ENCODE measurements at places on chromosomes 12 and 14. TPM values are rescaled to one million over a fixed set of nuclear protein-coding genes. Genes with fewer than 3 reads are reported as not detected.
A peak's percentile ranks its signal among the peaks of the same experiment; 100 is the strongest.

- DNase-seq, result no peak
Measured at GRCh38 chr12:101772012-101772775, 32.9 kb upstream of the SYCP3 start.

- no peak for DNase-seq
Measured at GRCh38 chr14:78335531-78335930, 165.4 kb downstream of the NRXN3 start.

GRCh38 chr12:47774663-47775062 lies 1.6 kb downstream of the SLC48A1 start:
- peak; percentile 64 for DNase-seq

DNA sequence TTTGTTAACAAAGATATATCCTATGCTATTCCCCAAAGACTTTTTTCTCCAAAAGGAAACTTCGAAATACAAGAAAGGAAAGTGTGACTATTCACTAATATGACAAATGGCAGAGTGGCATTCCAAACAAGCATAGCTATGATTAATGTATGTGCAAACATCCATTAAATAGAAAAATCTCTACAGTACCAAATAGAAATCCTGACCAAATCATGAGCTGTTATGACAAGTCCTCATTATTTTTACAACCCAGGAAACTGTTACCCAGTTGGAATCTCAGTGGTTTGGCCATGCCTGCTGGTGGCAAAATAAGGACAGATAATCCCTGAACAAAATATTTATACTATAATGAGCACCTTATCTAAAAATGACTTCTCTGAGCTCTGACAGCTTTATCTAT lies 202.1 kb downstream of the SEC23A start:
- DNase-seq, result no peak

- no peak for DNase-seq
Measured at GRCh38 chr12:108833355-108833733, 24.0 kb downstream of the SSH1 start.

The KRT75 gene
- total RNA-seq, result not detected

The C12orf50 gene
- total RNA-seq, result not detected

The PRIMA1 gene
- 5.3 TPM for total RNA-seq

The CD4 gene
- total RNA-seq, result 12.8 TPM

Data from sigmoid colon (tissue), 7 donors.